Stimulated activated CD8-positive, alpha-beta memory T cell treated with anti-CD3 and anti-CD28 coated beads, Interleukin-7, amount 100 ng/mL, for 1 hour (primary cell): ENCODE measurements at places on chromosomes 4 and X.

DNA sequence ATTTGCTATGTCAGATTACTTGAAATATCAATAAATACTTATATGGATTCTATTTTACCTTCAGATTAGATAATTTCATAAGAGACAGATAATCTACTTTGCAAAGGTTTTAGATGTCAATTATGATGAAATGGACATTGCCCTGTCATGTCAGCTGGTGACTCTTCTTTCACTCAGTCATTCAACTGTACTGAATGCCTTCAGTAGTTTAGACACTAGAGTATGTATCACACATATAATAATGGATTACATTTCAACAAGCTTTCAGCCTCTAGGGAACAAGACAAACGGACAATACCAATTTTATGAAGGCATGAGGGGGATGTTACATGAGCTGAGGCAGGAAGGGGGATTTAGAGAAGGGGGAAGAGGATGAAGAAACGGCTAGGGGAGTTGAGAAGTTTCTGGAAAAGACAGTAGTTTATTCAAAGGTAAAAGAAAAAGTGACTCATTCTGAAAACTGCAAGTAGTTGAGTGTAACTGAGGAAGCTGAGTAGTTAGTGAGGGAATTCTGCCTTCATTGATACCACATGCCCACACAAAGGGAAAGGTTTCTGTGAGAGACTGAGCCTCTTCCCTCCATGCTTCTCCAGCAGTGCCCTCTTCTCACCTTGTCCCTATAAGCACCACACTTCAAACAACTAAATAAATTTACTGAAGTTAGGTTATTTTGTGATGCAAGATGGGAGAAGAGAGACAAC lies 25.7 kb downstream of the SLC9B2 start:
- DNase-seq, result no peak

DNA sequence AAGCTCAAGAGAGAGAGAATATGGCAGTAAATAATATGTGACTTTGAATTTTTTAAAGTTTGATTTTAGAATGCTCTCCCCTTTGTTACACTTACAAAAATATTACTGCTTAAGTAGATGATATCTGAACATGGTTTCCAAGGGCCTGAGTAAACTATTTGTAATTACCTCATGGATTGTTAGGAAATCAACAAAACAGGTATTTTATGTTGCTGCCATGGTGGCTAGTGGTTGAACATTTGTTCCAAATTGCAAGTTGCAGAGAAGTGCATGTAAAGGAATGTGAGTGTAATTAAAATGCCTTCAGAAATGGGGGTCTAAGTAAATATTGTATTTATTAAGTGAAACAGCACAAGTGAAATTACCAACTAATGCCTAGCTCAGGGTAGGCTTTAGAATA lies 27.6 kb downstream of the SEPTIN11 start:
- DNase-seq, result no peak

GRCh38 chrX:9847071-9847470 lies 60.8 kb downstream of the SHROOM2 start:
- no peak for DNase-seq

GRCh38 chrX:11724122-11725017 lies 33.7 kb upstream of the MSL3 start:
- no peak for DNase-seq
